NCI-H774 (cell line): ENCODE measurements at places on chromosomes 12 and 14.

GRCh38 chr12:62847709-62848108 is 87.2 kb downstream of the PPM1H start:
- DNase-seq: no peak

GRCh38 chr12:131941987-131942341 is 7.8 kb upstream of the EP400 start:
- DNase-seq: no peak

- DNase-seq: no peak
Measured at GRCh38 chr12:94544355-94544754, 84.7 kb upstream of the CEP83 start.

DNA sequence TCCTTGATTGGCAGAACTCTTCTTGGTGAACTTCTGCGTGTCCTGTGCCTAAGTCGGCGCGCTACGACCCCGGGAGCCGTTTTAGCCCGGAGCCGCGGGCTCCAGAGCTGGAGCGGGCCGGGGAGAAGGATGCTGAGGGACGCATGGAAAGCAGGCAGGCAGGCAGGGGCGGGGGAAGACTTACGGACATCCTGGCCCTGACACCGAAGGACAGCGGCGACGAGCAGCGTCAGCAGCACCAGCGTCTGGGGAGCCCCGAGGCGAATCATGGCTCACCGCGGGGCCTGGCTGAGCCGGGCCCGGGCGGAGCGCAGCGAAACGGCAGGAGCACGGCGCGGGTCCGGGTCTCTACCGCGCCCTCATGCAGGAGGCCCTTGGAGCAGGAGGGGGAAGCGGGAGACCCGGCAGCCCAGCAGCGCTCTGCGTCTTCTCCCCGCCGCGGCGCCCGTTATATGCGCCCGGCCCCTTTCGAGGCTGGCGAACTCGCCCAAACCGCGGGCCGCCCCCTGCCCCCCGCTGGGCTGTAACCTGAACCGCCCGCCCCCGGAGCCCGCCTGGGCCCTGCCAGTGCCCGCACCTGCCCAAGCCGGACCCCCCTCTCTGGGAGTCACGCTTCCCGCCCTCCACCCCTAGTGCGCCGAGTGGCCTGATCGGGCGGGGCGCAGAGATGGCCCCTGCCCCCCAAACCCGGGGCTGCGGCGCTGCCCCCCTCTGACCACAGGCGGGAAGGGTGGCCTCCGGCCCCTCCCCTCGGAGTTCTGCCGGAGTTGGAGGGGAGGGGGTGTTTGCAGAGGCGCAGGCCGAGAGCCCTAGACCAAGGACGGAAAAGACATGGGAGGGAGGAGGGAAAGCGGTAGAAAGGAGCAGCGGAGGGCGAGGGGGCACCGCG is at the start of gene COL2A1:
COL2A1 (minus strand) TSS at position 424 of the 889 bp plus-strand sequence; CDS start at position 269, 155 bp downstream.
- DNase-seq: peak; percentile 24

- no peak for DNase-seq
Measured at GRCh38 chr12:123726244-123726643, 14.1 kb downstream of the ATP6V0A2 start.

- no peak for DNase-seq
Measured at GRCh38 chr12:54142114-54142475, 46.7 kb downstream of the SMUG1 start.

- DNase-seq: no peak
Measured at GRCh38 chr12:104473374-104473983, 16.7 kb downstream of the CHST11 start.

DNA sequence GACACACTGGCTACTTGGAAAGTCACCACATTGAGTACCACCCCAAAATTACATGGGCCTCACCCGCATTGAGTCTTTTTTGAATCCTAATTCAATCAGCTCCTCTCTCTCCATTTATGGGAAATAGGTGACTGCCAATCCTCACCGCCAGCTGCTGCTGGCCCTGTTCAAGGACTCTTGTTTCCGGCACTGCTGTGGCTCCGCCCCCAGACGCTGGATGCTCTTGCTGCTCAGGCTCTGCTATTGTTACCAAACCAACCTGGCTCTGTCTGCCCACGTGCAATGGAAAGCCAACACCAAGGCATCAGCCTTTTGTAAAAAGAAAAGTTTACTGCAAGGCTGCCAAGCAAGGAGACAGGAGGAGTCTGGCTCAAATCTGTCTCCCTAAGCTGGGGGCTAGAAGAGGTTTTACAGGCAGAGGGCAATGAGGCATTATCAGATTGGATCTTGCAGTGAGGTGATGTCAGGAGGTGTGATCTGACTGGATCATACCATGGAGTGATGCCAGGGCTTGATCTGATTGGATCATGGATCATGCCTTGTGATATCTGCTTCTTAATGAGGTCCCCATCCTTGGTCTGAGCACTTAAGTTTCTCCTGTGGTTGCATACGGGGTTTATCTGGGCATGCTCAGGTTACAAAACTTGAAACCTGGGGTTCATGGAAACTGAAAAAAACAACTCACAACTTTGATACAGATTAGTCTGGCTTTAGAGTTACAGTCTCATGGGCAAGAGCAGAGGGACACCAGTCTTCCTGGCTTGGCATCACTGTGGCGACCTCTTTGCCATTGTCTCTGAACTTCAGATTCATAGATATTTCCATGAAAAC is 117.1 kb upstream of the SLC35F4 start:
- peak; percentile 88 for DNase-seq

GRCh38 chr12:30902001-30902400 is 24.5 kb upstream of the TSPAN11 start:
- DNase-seq: no peak

DNA sequence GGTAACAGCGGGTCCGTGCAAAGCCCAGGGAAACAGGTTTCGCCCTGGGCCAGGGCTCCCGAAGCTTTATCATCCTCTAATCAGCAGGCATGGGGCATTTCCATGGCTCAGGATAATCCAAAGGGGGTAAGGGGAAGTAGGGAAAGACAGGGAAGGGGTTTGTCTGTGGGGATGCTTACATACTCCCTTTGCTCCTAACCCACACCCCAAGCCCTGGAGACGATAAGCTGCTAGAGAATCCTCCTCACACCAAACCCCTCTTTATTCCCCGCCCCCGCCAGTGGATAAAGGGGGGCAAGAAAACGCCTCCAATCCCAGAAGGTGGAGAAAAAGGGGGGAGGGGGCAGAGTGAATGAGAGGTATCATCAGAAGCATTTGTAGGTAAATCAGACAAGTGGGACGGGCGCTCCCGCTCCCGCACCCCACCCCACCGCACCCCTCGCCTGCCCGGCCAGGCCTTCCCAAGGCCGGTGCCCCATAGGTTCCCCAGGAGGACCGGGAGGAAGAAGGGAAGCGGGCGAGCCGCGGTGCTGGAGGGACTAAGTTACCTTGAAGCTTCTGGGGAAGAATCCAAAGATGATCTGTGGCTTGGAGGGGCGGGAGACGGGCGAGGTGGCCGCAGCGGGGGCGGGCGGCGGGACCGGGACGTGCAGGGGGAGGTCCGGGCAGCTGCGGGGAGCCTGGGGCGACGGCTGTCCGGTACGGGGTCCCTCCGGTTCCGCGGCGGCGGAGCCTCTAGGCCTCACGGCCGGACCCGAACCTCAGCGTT is 762 bp downstream of the PPP2R5E start:
- no peak for DNase-seq

DNA sequence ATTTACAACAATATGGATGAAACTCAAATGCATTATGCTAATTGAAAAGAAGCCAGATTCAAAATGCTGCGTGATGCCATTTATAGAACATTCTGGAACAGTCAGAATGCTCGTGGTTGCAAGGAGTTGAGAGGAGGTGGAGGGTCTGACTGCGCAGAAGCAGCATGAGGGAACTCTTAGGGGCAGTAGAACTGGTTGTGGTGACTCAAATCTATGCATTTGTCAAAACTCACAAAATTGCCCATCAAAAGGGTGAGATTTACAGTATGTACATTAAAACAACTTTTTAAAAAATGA is 113.7 kb upstream of the PDZRN4 start:
- no peak for DNase-seq

GRCh38 chr12:47876440-47876960 is 28.3 kb downstream of the VDR start:
- no peak for DNase-seq

- DNase-seq: peak; percentile 89
Measured at GRCh38 chr12:98516111-98516873, 902 bp downstream of the TMPO start.

DNA sequence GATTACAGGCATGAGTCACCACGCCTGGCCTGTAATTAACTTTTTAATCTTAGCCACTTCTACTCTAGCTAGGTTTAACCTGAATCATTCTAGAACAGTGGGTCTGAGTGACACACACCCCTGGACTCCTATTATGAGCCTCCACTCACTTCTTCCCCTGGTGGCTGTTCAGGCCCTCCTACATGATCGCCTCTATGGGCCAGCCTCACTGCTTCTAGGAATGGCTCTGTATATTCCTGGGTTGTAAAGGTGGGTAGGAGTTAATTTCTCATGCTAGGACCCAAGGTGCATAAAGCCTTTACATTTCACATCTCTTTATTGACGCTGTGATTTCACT is 8.0 kb upstream of the RNU6-8 start:
- no peak for DNase-seq

- DNase-seq: no peak
Measured at GRCh38 chr12:38949363-38949762, 44.0 kb upstream of the CPNE8 start.

DNA sequence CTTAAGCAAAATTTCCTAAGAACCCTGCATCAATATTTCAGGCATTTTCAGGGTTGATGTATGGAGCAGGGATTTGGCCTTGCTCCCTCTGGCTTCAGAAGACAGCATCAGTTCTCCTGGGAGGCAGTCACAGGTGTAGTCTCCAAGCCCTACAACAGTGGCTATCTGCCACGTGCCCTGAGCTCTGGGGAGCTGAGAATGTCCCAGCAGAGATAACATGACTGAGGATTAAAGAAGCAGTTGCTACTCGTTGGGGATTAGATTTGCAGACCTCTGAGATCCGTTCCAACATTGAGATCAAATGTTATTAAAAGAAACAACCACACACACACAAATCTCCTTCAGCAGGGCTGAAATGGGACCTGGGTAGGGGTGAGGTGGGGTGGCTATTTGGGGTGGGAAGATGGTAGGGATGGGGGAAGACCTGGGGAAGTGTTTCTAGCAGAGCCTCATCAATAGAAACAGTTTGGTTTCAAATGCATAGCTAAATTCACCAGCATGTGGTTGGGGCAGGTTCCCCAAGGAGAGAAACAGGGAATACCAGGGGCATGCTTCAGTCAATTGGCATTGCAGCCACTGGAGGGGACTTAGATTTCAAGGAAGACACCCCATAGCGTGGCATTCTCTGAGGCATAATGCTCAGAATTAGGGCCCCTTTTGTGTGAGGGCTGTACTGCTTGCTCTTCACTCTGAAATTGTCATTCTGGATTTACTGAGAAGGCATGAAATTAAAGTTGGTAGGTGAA is 15.2 kb upstream of the FAM234B start:
- no peak for DNase-seq

- no peak for DNase-seq
Measured at GRCh38 chr14:63375769-63376168, 57.0 kb upstream of the GPHB5 start.

DNA sequence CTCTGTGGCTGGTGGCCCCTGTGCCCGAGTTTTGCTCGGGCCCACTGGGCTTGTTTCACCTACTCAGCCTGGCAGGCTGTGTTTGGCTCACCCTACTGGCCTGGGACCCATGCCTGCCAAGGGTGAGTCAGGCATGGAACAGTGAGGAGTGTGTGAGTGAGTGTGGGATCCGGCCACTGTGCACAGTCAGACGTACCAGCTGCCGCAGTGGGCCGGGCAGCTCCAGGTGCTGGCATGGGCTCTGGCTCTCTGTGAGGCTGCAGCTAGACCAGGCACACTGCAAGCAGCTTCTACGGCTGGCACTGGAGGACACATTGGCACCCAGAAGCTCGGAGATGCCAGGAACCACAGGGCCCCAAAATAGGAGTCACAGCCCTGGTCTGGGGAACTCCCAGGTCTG is 40.6 kb downstream of the HSD17B6 start:
- DNase-seq: no peak

DNA sequence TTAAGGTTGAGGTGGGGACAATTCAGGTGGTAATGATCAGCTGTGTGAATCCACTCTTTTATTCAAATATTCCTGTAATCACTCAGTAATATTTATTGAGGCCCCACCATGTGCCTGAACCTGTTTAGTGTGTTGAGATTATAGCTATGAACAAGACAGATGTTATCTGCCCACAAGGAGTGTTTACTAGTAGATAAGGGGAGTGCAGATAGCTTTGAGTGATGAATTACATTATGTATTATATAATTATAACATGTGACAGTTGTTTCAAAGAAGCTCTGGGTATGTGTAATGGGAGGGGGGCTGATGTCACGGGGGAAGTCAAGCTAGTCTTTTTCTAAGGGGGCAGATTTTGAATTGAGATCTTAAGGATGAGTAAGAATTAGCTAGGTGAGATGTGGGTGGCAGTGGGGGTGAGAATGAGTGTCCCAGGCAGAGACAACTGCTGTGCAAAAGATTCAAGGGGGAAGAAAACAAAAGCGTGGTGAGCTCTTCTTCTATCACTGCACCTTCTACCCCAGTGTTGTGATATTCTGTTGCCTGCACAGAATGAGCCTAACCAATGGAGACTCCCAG is 21.3 kb upstream of the SRRM4 start:
- no peak for DNase-seq

DNA sequence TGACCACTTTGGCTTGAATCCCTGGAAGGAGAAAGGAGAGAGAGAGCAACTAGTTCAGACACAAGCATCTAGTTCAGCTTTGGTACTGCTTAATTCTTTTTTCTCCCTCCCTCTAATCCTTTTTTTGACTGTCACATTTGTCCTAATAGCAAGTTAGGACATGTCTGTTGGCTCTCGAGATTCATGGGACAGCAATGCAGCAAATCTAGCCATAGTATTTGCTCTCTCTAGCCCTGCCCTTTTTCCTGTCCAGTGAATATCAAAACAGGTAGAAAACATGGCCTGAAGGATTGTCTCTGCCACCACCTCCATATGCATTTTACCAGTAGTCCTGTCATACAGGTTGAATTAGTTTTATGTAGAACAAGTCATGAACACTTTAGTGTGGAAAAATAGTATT is 116.4 kb downstream of the PTPRB start:
- DNase-seq: no peak

GRCh38 chr14:30403791-30404190 is 155.2 kb upstream of the G2E3 start:
- DNase-seq: no peak

DNA sequence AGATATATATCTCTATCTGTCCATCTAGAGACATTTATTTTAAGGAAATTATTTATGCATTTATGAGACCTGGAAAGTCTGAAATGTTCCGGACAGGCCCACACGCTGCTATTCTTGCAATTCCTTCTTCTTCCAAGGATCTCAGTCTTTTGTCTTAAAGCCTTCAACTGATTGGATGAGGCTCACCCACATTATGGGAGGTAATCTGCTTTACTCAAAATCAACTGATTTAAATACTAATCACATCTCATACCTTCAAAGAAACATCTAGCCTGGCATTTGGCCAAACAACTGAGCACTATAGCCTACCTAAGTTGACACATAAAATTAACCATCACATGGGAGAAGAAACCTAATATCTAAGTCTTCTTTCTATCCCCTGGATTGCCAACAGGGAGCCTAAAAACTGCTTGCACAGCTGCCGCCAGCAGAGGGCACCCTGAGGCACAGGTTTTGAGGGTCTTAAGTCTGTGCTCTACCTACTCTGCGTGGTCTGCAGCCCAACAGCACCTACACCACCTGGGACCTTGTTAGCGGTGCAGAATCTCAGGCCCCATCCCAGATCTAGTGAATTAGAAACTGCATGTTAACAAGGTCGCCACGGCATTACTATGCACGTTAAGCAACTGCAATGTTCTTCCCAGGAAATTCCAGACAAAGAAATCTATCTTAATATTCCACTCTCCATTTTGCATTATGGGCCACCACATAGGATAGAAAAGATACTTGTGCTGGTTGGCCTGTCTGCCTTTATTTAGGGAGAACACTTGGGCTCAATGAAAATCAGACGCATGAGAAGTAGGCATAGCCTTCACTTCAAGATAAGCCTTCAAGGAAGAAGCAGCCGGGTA is 249.7 kb downstream of the FOXG1 start:
- DNase-seq: no peak
